ENCODE measurements at places on chromosomes 2 and 18. TPM values are rescaled to one million over a fixed set of nuclear protein-coding genes. Genes with fewer than 3 reads are reported as not detected.

TMEM178A gene
- polyA plus RNA-seq = 21.4 TPM

ALK gene
- 0.49 TPM for polyA plus RNA-seq

NBAS gene
- 22.7 TPM for polyA plus RNA-seq

ZRANB3 gene
- polyA plus RNA-seq = 6.9 TPM

L3MBTL4 gene
- not detected for polyA plus RNA-seq

ATP6V1B1 gene
- not detected for polyA plus RNA-seq

UGT1A4 gene
- polyA plus RNA-seq = not detected

FABP1 gene
- polyA plus RNA-seq = not detected

GRP gene
- polyA plus RNA-seq = not detected

MARCO gene
- not detected for polyA plus RNA-seq

USP40 gene
- polyA plus RNA-seq = 12.2 TPM

MYO7B gene
- polyA plus RNA-seq = not detected

PTH2R gene
- polyA plus RNA-seq = not detected

OR6B2 gene
- polyA plus RNA-seq = not detected

ANKRD62 gene
- polyA plus RNA-seq = not detected

UGT1A6 gene
- polyA plus RNA-seq = not detected

MERTK gene
- polyA plus RNA-seq = 1.1 TPM

SCN3A gene
- 12.8 TPM for polyA plus RNA-seq

KATNAL2 gene
- 6.4 TPM for polyA plus RNA-seq

CNTNAP5 gene
- 40.2 TPM for polyA plus RNA-seq

C2orf80 gene
- 28.1 TPM for polyA plus RNA-seq

TCF7L1 gene
- 1.3 TPM for polyA plus RNA-seq

FNDC4 gene
- polyA plus RNA-seq = 5.1 TPM

ACMSD gene
- not detected for polyA plus RNA-seq

CROCC2 gene
- not detected for polyA plus RNA-seq

GPR155 gene
- 25.8 TPM for polyA plus RNA-seq

CHRNG gene
- not detected for polyA plus RNA-seq

STARD6 gene
- polyA plus RNA-seq = not detected

RIT2 gene
- polyA plus RNA-seq = 15.9 TPM

CNRIP1 gene
- polyA plus RNA-seq = 58.7 TPM

CAPN14 gene
- 0.14 TPM for polyA plus RNA-seq

GKN2 gene
- not detected for polyA plus RNA-seq

THOC1 gene
- polyA plus RNA-seq = 25.9 TPM

SERPINB8 gene
- 10.4 TPM for polyA plus RNA-seq

HADHA gene
- polyA plus RNA-seq = 42.8 TPM

Measured in Purkinje cell (primary cell).